ENCODE measurements at places on chromosomes 12 and 14.

DNA sequence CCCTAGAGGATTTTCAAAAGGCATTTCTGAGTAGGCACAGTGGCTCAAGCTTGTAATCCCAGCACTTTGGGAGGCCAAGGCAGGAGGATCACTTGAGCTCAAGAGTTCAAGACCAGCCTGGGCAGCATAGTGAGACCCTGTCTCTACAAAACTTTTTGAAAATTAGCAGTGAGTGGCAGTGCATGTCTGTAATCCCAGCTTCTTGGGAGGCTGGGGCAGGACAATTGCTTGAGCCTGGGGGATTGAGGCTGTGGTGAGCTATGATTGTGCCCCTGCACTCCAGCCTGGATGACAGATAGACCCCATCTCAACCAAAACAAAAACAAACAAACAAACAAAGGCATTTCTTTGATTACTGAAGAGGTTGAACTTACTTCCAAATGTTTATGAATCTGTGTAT, 201.4 kb downstream of the KIF26A start:
- no peak for DNase-seq

GRCh38 chr12:51675071-51675803, 84.2 kb downstream of the SCN8A start:
- no peak for DNase-seq

DNA sequence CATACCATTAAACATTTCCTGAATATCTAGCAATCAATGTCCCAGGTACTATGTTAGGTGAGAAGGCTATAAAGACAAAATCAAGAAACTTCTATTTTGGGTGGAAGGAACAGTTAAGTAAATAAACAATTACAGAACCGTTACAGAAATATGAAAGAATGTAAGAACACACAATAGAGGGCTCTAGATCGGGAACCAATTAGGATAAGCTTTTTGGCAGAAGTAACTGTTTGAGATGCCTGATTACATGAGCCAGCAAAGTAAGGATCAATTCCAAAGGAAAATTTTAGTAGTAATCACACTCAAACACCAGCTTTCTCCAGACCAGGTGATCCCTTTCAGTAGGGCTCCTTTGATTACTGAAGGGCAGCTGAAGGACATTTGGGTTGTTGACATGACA, 33.9 kb downstream of the PPP1R12A start:
- no peak for DNase-seq

- DNase-seq, result no peak
Observed at GRCh38 chr12:123506059-123506842, 27.3 kb downstream of the RILPL1 start.

DNA sequence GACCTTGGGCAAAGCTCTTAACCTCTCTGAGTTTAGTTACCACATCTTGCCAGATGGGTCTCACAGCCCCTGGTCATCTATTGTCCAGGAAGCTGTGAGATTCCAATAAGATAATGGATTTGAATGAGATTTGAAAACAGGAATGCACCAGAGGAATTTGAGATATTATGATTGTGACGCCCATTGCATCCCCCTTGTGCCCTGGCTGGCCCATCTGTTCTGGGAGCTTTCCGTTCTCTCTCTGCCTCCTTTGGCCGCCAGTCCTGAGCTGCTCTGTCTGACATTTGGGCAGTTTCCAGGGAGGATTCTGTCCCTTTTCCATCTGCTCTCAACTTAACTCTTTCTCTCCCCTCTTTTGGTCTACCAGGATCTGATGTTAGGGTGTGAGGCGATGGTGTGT, 24.6 kb downstream of the SRRM4 start:
- no peak for DNase-seq

- DNase-seq, result no peak
Observed at GRCh38 chr14:77212097-77212870, 30.7 kb downstream of the TMEM63C start.

DNA sequence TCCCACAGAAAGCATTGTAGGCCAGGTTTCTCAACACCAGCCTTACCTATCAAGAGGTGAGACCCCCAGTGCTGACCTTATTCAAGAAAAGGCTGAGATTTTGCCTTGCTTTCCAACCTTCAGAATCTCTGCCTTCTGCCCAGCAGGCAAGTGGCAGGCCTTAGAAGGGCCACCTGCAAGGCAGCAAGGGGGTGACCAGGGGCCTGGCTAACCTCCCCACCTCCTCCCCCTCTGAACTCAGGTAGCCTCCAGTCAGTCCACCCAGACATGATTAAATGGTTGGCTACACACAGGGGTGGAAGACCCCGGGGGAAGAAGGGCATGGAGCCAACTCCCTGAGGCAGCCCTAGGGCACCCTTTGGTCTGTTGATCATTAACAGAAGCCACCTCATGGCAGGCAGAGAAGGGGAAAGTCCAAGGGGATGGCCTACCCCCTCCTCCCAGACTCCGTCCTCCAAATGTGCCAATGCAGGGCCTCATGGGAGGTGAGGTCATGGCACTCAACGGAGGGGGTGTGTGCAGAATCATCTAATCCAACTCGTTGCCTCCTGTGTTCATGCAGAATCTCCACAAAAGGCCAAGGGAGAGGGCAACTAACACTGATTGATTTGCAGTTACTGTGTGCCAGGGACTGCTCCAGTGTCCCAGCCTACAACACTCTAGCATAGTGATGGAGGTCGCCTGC, 8.5 kb downstream of the ZFP36L1 start:
- no peak for DNase-seq

DNA sequence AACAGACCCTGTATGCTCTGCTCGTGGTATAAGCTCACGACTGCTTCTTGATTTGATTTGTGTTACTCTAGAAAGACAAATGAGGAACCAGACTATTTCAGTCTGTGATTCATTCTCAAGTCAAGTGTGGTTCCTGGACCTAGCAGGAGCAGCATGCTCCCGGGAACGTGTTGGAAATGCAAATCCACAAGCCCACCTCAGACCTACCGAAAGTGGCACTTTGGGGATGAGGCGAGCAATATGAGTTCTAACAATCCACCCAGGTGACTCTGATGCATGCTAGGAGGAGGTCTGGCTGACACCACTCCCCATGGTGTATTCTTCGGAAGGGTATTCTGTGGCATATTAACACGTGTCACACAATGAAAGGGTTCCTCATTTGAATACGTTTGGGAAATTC, 59.5 kb upstream of the TMX1 start:
- DNase-seq, result peak; percentile 20

DNA sequence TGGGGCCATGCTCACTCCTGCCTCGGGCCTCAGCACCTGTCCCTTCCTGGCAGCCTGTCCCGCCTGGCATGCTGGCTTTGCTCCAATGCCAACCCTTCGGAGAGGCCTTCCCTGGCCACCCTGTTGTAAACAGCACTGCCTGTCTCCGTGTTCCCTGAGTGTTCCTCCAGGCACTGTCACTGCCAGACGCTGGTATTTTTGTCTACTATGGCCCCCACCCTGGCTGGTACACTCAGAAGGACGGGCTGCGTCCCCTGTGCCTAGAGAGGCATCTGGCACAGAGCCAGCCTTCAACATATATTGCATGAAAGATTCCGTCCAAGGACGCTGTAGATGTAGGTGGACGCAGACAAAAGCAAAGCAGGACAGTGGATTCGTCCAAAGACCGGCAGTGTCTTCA, 2.7 kb upstream of the ASPG start:
- no peak for DNase-seq

DNA sequence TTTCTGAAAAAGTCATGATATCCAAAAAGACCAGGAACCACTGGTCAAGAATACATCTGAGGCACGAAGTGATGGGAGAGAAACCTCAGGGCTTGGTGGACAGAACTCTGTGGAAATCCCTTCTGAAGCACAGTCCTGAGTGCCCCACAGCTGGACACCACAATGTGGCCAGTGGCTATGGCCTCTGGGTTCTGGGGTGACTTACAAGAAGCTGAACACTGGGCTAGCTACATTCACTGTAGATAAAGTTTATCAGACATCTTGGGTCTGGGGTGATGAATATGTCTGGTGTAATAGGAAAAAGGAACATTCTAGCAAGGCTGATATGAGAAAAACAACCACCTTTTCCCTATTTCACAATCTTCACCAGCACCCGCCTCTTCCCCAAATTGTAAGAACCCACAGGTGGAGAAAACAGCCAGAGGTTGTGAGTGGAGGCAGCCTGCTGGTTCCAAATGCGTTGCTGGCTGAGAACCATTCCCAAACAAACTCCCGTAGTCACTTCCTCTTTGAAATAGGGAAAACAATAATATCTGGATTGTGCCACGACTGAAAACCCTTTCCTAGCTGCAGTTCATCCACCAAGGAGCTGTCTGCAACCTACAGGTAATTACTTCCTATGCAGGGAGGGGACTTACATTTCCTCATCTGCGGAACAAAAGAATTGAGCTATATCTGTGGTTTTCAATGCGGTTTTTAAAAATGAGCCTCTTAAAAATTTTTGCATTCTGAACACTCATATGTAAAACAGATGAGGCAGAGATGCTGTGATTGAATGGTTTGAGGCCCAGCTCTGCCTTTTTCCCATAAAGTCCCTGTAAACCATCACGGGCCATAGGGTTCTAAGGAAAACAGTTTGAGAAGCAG, 193.6 kb downstream of the SLC41A2 start:
- DNase-seq, result no peak

DNA sequence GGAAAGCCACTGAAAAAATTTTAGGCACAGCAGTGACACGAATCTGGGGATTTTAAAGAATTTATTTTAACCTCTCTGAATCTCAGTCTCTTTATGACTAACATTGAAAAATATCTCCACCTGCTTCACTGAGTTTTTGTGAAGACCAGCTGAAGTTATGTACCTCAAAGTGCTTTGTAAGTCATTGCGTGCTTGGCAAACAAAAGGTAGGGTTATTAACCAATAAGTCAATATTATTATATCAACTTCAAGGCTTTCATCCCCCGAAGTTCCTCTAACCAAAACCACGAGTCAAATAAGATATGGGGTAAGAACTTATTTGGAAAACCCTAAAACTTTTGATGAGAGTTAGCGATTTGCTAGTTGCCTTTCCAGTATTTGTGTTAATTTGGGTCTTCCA, 62.3 kb downstream of the HSPB8 start:
- DNase-seq, result no peak

DNA sequence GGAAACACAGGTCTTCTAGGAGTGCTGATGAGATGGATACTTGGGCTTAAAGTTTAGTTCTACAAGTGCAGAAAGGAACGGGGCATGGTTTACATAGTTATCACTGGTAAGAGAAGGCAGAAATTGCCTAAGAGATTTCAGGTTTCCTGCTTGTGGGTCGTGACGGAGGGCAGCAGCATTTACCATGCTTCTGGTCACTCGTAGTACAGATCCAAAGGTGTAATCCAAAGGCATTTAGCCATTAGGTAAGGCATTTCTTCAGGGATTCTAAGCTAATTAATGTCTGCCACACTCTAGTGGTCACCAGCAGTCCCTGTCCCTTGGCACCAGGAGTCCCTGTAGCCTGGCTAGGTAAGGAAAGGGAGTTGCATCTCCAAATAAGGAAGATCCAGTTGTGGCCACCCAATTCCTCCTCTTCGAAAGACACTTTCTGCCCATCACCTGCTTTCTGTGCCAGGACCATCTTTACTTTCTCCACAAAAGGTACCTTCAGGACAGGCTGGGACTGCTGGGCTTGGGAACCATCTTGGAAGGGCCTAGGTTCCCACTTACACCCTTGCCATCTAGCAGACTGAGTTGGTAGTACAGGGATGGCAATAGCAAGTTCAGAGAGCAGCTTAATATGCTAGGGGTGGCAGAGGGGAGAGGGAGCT, 1.5 kb downstream of the GSTZ1 start:
- no peak for DNase-seq

DNA sequence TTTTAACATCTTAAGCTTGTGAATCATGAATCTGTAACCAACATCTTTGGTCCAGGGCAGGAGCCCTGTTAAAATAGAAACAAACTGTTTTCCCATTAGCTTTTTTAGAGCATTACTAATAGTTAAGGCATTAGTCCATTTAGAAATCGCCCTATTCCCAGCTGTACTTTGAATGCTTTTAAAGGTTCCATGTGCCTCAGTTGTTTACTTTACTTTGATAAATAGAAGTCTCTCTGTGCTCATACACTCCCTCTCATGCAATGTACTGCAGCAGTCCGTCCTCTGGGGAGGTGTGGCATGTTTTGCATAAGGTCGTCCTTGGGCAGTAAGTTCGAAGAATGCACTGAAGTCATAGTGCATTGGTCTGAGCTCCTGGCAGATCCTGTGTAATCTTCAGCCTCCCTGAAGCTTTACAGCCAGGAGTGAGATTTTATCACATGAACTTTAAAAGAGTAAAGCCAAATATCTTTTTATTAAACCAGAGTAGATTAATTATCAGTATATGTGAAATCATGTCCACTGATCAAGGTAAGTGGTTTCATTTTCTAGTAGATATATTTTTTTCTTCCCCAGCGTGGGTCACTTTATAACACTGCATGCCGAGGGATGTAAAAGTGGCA, 134.7 kb downstream of the FGD4 start:
- peak; percentile 54 for DNase-seq

DNA sequence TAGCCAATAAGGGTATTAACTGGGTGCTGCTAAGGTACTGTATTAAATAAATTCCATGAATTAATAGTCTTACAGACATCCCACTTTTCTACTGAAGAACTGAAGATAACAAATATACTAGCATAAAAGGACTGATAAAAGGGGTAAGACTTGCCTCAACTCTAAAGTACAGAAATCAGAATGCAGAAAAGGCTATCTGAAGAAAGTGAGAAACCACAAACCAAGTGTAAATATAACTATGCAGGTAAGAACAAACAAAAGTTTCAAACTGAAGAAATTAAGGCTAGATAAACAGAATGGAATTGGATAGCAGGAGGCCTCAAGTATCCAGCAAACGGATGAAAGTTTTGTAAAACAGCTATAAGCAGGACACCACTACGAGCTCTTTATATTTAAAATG, 29.5 kb downstream of the YAF2 start:
- DNase-seq, result no peak

GRCh38 chr12:47990351-47991105, 13.7 kb downstream of the COL2A1 start:
- DNase-seq, result no peak

DNA sequence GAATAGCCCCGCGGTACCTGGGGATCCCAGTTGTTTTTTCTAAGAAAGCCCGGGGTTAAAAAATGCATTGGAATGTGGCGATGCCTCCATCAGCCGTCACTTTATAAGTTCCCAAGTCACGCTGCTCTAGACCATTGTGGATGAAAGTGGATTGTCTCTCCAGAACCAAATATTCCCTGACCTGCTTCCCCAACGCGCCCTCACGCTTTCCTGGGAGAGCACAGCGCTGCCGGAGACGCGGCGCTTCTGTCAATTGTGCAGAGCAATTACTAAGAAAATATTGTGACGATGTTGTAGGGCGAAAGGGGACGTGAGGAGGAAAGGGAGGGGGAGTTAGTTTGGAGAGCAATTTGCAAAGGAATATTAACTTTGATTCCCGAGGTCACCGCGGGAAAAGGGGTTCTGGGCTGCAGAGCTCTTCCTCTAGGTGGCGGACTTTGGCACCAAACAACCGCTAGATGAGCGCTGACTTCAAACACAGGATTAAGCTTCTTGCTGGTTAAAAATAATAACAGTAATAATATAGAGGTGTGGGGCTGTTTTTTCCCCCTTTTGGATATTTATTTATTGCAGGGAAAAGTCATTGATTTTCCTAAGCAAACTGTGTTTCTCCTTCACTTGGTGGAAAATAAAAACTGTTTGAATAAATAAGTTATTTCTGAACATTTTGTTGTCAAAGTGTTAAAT, 9.6 kb upstream of the FOXG1 start:
- peak; percentile 41 for DNase-seq
